ENCODE measurements at places on chromosomes 1 and 21.

DNA sequence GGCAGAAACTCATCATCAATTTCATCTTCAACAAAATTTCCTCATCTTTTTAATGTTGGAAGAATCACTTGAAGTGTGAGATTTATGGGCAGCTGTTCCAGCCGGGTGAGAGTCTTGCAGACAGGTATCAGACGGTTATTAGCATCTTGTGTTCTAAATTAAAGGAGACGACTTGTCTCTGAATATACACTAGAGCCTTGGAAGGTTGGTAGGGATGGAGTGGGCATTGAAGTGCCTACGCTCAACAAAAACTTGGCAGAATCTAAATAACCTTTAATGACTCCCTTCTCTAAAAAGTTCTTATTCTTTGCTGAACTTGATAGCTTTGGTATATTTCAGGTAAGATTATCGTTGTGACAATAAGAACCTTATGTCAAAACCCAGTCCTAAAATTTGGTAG is 111.5 kb upstream of the MAGI3 start:
- DNase-seq, result no peak

DNA sequence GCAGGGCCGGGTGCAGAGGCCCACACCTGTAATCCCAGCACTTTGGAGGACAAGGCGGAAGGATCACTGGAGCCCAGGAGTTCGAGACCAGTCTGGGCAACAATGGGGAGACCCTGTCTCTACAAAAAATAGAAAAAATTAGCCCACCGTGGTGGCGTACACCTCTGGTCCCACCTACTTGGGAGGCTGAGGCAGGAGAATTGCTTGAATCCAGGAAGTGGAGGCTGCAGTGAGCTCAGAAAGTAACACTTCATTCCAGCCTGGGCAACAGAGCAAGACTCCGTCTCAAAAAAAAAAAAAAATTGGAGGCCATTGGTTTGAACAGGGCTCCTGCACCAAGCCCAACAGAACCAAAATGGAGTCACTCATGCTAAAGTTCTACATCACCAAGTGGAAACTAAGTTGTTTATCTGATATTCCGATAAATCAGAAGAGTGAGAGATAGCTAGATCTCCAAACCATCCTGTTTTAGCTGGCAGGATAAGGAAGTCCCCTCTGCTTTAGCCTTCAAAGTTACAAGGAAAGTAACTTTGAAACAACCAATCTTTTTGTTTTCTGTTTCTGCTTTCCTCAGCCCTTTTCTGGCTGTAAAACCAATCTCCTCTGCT is 766 bp upstream of the LSM10 start:
- DNase-seq, result no peak

- no peak for DNase-seq
Measured at GRCh38 chr1:46310321-46310720, 6.8 kb downstream of the UQCRH start.

DNA sequence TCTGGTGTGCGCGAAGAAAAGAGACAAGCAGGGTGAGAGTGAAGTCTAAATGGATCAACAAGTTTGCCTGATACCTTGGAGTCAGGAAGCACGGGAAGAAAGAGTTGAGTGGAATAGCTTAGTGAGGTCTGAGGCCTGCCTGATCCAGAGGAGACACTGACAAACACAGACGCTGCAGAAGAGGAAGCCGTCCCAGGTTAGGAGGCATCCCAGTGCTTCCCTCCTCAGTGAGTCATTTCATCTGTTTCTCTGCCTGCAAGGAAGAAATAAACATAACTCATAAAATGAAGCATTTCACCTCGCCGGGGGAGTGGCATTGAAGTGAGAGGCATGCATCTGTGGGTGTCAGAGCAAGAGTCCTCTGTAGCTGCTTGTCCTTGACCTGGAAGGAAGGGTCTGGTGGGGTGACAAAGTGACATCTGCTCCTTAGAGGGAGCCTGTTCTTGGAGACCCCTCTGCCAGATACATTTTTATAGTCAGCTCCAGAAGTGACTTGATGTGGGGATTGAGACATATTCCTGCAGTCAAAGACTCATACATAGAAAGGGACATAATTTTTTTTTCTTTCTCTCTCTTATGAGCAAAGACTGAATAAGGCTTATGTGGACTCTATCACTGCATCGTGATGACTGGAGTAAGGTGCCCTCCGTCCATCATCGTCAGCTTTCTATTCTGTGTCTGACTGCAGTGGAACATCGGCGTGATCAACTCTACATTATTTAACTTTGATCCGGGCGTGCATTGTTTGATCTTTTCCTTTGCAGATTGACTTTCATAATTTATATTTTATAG is 256.7 kb downstream of the KIF26B start:
- DNase-seq, result no peak

DNA sequence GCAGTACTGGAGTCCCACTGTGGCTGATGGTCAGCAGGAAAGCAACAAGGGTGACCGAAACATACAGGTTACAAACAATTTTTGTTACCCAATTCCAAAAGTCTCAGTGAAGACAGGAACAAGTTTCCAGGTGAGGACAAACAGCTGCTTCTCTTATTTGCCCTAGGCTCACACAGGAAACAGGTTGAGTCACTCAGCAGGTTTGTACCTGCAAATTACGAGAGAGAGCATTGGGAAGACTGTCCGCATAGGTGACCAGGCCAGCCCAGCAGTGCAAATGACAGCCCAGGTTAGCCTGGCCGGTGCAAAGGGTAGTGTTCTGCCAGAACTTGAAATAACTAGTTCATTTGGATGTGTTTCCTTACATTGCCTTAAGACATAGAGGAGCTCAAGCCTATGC is 40.0 kb upstream of the DSCAM start:
- DNase-seq, result no peak

GRCh38 chr1:18653367-18653766 is 22.7 kb downstream of the PAX7 start:
- DNase-seq, result no peak

GRCh38 chr1:105652109-105652508 is 1404.4 kb upstream of the PRMT6 start:
- no peak for DNase-seq

GRCh38 chr21:32198384-32198783 is 80.5 kb downstream of the MIS18A start:
- no peak for DNase-seq

DNA sequence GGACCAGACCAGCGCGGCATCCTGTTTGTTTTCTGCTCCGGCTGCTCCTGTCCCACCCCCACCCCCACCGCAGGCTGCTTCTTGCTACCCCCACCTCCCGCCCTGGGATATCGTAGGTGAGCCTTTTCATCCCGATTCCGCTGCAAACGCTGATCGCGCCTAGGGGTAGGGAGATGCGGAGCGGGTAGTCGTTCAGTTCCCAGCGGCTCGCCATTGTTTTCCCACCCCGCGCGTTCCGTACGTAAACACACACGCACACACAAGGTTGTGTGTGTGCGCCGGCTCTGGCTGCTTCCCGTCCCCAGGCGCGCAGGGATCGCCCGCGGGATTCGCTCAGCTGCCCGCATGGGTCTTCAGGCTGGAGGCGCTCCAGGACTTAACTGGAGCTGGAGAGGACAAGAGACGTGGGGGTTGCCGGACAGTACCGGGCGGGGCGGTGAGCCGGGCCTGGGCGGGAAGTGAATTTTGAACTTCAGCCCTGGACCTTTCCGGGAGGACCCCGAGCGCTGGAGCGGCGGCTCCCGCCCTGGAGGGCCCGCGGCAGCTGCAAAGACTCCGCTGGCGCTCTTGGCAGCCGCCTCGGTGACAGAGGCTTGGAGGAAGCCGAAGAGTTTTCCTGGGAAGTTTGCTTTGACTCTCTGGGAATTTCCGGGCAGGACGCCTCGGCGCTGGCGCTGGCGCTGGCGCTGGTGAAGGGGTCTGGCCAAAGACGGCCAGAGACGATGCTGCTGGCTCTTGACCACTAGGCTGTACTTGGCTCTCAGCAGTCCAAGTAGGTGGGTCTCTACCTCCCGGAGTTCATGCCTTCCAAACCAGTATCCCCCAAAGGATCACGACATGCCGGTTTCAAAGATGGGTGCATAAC is 1.6 kb downstream of the SOX13 start:
- no peak for DNase-seq

DNA sequence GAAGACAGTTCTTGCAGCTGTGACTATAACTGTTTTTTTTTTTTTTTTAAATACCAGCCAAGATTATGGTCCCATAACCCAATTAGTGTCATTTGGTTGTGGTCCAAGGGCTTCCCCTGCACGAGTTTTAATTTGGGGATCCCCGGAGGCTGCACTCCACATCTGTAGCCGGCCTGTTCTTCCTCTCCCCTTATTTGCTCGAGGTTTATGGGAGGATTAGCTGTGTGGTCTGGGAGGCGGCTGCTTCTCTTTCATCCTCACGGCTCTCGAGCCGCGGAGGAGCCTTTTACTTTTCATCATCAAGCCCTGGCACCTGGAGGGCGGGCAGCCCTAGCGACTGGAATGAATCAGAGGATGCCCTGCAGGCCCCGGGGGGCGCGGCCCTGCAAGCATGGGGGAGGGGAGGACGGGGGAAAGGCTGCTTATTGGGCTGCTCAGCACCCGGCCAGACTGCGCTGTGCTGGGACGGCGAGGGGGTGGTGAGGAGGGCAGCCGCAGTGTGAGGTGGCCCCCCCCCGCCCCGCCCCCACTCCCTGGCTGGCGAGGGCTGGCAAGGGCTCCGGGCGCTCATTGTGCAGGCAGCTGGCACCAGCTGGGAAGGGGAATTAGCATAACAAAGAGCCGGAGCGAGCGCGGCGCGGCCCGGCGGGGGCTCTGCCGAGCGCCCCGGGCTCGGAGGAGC is 18.5 kb downstream of the SERTAD4 start:
- DNase-seq, result no peak

DNA sequence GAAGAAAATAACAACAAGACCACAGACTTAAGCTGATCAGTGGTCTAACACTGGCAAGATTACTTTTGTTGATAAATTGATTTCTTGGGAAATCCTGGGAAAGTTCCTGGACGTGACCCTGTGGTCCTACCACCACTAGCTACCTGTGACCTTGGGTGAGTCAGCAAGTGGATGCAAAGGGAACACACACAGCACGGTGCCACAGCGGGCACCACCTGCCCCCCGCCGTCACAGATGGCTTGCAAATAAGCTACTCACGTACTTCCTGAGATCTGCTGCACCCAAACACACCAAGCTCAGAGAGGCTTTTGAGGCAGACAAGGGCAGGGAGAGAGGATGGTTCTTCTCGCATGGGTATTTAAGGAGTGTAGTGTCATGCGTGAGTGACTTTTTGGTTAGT is 12.7 kb downstream of the CFAP298 start:
- no peak for DNase-seq

DNA sequence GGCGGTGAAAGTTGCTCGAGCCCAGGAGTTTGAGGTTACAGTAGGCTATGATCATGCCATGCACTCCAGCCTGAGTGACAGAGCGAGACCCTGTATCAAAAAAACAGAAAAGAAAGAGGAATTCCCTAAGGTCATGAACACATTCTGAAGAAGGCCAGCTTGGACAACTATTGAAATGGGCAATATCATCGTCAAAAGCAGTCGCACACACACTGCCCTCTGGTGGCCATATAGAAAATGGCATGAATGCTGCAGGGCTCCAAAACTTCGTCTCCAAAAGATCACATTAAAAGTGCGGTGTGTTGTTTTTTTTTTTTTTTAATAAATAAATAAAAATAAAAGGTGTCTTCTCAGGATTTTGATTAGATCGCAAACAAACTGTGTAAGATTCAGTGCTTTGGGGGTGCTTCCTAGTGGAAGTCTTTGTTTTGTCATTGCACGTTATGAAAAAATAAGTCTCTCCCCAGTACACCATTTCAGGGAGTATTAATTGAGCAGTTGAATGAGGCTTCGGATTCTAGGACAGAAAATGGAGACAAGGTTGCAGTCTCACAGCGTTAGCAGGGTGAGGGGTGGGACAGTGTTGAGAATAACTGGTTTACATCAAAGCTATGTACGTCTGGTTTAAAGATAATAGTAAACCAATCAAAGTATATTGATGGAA is 87.5 kb upstream of the FMN2 start:
- DNase-seq, result no peak

Measured in activated CD4-positive, CD25-positive, alpha-beta regulatory T cell (primary cell).